Fibroblast of skin of scalp (primary cell): ENCODE measurements at places on chromosomes 6 and 20.
A peak's percentile ranks its signal among the peaks of the same experiment; 100 is the strongest.

- no peak for DNase-seq
Measured at GRCh38 chr20:61581825-61582188, 329.7 kb downstream of the CDH4 start.

GRCh38 chr6:95387845-95388244, 189.5 kb upstream of the MANEA start:
- DNase-seq: no peak

DNA sequence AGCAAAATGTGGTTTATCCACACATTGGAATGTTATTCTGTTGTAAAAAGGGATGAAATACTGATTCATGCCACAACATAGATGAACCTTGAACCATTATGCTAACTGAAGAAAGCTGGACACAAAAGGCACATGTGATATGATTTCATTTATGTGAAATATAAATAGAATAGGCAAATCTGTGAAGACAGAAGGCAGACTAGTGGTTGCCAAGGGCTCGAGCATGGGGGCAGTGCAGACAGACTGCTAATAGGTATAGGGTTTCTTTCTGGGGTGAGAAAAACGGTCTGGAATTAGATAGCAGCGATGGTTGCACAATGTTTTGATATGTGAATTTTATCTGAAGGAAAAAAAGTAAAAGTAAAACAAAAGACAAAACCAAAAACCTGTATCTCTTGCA, 54.6 kb upstream of the FNDC1 start:
- DNase-seq: no peak

DNA sequence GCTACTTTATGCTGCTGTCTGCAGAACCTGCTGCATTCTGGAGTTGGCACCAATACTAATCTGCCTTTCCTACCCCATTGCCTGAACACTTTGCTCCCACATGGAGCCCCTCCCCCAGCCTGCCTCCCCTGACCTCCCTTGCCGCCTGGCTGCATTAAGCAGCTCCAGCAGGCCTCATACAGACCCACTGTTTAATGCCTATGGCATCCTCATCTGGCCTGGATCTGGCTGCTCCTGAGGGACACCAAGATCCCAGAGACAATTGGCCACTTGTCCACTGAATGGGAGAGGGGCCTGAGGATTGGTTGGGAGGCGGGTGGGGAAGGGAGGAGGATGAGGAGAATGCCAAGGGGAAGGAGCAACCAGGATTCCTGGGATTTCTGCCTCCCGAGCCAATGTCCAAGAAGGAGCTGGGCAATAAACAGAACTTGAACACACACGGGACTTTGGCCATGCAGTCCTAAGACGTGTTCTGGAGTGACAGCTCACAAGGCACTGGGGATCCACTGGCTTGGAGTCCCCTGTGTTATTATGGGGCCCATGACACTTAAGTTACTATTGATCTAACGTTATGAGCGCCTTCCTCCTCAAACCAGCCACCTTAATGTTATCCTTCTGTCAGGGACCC, 10.4 kb upstream of the KCNK5 start:
- DNase-seq: no peak

DNA sequence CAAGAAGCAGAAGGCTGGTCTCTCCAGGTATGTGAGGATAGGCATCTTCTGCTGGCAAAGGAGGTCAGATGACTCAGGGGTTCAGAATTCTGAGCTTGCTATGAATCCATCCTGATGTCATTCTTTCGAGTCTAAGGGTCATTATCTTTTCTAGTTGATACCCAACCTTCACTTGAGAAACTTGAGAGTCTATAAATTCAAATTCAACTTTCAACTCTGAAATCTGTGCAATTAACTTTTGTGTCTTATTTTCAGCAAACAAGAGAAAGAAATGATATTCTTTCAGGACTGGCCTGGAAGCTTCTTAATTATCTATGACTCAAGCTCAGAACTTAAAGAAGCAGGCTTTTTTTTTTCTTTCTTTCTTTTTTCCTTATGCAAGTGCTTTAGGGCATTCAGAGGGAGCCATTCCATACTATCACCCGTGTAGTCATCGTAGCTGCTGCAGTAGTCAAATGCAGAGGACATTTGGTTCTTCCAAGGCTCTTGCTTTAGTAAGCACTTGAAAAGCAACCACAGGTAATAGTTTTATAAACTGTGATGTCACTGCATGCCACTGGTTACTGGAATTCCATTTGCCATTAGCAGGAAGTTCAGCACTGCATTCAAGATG, 93.0 kb downstream of the ADTRP start:
- peak; percentile 66 for DNase-seq

DNA sequence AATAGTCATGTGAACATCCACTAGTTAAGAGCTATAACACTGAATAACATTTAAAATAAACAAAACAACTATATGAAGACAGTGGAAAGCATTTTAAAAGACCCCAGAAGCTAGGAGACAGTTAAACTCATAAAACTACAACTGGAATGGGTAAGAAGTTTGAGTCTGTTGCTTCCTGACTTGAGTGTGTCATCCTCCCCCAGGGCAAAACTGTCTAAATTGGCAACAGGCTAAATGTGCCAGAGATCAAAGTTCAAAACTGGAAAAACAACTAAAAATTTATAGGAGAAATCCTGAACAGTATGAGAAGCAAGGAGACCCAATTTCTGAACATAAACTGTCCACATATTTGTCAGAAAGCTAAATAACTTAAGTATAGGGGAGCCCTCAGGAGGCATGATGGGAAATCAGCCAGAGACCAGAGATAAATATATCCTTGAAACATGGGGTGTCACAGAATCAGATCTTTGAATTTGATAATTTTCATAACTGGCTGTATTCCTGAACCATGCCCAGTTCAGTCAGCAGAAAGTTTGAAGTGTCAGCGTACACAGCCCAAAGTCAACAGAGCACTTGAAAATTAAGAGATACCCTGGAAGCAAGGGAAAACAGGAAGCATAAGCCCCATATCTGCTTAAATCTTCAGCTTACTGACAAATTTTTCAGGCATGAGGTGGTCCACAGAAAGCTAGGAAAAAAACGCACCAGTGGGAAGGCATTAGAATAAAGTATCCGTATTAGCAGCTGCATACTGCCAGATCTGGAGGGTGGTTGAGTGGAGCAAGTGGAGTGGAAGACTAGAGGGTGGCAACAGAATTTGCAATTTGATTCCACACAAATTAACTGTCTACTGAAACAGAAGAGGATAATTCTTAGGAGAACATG, 516.1 kb upstream of the MAN1A1 start:
- no peak for DNase-seq
